IPS DF 6.9 (cell line): ENCODE measurements at places on chromosomes 7 and 10.

DNA sequence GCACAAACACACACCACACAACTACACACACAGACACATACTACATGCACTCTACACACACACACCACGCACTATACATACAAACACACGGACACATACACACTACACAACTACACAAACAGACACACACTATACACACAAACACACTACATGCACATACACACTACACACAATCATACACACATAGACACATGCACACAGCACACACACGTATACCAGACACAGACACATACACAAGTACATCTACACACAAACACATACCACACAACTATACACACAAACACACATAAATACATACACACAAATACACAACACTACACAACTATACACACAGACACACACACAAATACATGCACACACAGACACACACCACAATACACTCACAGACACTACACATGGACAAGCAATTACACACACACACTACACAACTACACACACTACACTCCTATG lies 4.6 kb downstream of the GPR15LG start:
- no peak for DNase-seq

DNA sequence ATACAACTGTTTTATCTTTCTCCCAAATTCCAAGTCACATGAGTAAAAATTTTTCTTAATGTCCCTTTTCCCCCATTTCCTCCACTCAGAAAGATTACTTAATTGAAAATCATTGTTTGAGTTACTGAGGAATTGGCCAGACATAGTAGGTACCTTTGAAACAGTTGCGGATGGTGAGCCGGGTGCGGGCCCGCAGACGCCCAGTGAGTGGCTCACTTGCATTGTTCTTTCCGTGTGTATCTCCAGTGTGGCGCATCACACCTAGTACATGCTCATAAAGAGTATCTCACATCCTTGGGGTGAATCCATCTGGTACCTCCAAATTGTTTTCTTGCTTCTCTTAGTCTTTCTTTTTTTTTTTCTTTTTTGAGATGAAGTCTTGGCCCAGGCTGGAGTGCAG lies 14.3 kb downstream of the TRRAP start:
- no peak for DNase-seq

DNA sequence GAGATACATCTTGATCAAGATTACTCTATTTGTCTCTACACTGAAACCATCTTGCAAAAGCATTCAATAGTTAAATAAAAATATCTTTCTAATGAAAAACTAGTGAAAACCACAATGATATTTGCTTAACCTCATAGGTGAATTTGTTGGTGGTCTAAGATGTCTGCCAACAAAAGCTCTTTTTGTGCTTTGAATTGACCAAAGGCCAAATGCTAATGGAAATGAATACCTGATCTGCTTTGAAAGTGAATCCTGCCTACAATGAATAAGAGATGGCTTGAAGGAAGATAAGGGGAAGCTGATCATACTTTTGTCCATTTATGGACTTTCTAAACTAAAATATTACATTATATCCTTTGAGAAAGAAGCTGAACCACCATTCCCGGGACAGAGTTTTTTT lies 228.9 kb upstream of the ETV1 start:
- no peak for DNase-seq

GRCh38 chr7:35546691-35547429 lies 148.1 kb downstream of the HERPUD2 start:
- DNase-seq, result no peak

DNA sequence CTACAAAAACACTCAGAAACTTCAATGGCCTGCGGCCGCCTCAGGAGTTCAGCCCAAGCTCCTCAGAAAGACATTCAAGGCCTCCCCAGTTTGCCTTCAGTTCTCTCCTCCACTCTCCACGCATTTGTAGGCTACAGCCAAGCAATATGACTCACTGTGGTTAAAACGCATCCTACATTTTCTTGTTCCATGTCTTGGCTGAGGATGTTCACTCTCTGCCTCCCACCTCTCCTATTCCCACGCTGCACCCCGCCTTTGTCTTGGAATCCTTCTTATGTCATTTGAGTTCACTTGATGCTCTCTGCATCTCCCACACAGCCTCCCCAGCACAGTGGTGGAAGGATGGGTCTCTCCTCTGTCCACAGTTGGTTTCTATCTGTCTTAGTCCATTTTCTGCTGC lies 184.8 kb downstream of the NPSR1 start:
- no peak for DNase-seq

- no peak for DNase-seq
Measured at GRCh38 chr10:79443338-79444198, 1.9 kb downstream of the ZCCHC24 start.

DNA sequence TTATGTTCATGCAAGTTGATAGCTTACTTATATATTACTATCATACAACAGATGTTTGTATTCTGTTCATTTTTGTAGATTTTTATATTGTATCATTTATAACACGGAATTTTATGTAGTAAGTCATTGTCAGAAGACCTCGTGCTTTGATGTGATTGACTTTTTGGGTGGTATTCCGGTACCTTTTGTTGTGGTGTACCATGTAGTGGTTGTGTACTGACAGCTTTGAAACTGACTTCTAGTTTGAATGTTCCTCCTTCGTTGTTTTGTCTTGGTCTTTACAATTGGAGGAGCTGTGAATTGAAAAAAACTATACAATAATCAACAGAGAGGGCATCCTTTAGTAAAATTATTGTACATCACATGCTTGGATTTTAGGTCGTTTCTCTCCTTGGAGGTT lies 61.5 kb downstream of the WAC start:
- no peak for DNase-seq

DNA sequence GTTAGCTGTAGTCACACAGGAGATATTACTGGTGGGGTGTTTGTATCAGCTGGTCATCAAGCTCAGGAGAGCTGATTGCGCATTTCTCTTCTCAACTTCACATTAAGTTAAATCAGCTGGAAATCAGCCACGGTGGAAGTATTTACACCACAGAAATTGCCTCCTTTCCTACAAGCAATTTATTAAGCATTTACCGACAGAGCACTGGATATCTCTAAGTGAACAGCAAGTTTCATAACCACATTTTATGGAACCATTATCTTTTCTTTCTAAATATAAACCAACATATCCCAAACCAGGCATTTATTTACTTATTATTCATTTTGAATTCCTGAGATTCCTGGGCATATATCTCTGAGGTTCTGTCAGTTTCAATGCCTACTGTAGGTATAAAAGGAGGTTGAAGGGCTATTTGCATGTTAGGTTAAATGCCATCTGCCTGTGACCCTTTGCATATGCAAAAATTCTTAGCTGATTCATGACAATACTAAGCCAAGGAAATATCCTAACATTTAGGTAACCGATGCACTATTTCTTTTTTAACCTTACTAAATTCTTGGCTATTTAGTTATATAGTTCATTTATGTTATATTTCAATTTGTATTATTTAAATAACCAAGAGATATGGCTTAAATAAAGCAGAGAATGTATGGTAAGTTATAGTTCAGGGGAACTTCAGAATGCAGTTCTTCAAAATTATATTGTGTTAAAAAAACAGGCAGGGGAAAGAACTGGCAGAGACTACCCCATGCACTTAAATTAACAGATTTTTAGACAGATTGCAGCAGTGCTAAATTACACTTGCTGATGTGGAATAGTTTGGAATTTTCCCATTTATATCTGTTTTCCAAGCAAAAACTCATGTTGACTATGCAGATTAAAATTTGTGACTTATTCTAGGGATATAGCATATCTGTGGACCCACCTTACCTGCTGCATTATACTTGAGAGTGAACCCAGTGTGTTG lies 56.8 kb downstream of the DYNC1I1 start:
- DNase-seq, result no peak

DNA sequence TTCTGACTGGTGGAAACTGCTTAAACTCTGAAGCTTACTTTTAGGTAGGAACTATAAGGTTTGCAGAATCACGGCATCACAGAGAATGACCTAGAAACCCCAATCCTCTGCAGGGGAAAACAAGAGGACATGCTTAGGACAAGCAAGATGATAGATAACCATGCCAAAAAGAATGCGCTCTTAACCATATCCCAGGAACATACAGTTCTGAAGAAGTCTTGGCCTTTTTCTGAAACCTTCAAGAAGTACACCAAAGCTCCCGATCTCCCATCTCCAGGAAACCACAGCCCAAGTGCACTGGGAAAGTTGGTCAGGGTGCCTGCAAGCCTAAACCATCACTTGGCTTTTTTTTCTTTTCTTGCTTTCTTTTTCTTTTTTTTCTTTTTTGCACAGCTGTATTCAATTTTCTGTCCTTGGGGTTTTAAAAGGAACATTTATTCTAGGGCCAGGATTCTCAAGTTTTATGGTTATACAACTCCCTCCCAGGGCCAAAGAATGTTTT lies 12.2 kb upstream of the SVIL start:
- DNase-seq, result no peak

DNA sequence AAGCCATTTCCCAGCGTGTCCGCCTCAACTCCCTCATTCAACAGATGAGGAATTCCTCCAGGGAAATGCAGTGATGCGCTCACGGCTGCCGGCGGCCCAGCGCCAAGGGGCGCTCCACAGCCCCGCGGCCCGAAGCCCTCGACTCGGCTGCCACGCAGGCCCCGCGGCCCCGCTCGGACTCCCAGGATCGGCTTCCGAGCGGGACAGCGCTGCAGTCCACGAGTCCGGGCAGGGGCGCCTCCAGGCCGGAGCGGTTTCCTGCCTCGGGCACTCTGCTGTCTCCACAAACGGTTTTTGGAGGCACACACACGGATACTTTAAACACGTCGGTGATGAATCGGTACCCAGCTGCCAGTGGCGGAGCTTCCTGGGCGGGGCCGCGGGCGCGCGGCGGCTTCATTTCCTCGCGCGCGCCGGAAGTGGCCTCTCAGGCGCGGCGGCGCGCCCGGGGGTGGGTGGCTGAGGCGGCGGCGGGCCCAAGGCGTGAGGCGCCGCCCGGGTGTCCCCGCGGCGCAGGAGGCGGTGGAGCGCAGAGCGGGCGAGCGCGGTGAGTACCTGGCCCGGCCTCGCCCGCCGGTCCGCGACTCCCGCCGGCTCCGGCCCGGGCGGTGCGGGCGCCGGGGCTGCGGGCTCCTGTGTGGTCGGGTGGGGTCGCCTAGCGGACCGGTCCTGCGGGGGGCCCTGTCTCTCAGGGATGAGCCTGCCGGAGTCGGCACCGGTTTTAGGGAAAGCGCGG lies at the start of gene CSGALNACT2:
TSS of gene CSGALNACT2 (plus strand) at position 425 of the 736 bp plus-strand sequence. CDS start 16,705 bp downstream, outside the sequence.
- peak; percentile 22 for DNase-seq

GRCh38 chr7:88217675-88218428 lies 2.0 kb downstream of the SRI start:
- no peak for DNase-seq

- no peak for DNase-seq
Measured at GRCh38 chr10:60032723-60033122, 126.4 kb upstream of the CCDC6 start.

DNA sequence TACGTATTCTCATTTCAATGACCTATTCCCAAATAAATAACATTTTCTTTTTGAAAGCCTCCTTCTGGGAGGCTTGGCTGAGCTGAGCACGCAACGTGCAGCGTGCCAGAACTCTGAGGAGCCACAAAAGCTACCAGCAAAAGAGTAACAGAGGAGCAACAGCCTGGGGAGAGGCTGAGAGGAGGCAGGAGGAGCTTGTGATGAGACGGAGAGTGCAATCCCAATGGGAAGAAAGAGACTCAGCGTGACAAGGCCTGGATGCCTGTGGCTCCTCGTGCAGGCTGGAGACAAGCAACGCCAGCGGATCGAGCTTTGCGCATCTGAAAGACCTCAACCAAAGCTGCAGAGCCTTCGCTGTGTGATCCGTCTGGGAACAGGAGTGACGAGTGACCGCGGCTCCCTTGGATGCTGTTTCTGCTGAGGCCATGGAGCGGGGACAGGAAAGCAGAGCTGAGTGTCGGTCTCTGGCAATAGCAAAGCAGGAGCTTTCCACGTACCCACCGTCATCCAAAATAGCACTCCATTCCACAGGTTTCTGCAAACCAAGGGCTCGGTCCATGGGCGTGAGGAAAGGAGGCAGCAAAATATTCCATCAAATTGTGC lies 171.7 kb upstream of the PFKP start:
- no peak for DNase-seq

DNA sequence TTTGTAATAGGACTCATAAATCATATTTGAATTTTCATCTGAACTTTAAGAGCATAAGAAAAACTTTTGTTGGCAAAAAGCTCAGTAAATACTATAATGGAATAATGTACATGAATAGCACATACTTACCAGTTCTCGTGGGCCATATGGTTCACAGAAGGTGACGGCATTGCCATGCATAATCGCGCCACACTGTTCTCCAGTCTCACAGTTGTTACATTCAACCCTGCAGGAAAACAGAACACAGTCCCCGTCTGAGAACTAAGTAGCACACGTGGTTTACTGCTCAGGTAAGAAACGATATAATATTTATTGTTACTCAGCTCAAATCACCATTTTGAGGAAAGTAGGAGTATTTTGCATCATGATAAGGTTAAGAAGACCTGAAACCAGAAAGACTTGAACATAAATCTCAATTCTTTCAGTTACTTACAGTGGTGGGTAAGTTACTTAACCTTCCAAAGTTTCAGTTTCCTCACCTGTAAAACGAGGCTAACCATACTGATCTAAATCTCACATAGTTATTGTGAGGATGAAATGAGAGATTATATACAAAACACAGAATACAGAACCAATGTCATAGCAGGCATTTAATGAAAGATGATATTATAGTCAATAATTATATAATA lies 261.4 kb downstream of the RELN start:
- DNase-seq, result no peak

DNA sequence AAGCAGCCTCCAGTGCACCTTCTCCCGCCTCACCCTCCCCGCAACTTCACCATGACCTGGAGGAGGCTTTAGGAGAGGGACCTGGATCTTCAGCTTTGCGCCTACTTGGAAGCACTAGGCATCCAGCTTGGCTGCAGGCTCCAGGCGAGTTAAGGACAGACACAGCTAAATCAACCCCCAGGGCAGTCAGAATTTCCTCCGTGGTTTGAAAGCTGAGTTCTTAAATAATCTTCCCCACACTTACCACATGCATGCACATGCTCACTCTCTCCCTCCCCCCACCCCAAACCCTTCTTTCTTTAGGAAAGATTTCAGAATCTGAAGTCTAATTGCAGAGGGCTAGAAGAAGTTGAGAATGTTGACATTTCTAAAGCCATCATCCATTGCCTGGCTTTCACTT lies 36.7 kb upstream of the LRRC4 start:
- no peak for DNase-seq

DNA sequence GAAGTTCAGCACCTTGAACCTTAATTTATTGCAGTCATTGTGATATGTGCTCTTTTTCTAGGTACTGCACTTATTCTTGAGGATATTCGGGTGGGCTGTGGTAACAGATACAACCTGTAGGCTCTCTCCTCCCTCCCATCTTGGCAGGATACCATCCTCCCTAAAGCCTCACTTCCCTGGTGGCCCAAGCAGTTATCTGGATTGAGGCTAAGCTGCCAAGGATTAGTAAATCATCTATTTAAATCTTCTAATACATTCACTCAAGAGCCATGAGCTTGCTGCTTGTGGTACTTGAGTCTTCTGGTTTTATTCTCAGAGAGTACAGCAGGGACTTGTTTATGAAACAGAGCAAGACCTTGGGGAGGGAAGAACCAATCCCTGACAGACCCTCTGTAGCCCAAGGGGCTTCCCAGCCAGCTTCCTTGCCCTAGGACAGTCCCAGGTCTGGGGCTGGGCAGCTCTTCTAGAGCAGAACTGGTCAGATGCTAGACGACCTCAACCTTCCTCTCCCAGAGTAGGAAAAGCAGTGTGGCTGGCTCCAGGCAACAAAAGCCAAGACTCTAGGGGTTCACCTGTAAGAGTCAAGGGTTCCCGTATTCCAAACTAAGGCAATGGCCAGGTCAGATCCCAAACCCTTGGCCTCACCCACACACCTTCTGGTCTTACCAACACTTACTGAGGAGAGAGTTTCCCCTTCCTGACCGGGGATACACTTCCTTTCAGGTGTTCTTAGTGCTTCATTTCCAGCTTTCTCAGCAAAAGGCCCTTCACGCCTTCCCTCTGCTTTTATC lies 21.3 kb downstream of the WNT8B start:
- no peak for DNase-seq
